Neural cell (in vitro differentiated cells): ENCODE measurements at places on chromosomes 12 and 14. TPM values are rescaled to one million over a fixed set of nuclear protein-coding genes. Genes with fewer than 3 reads are reported as not detected.

RERG gene
- polyA plus RNA-seq = 0.70 and 0.87 TPM in 2 replicates

TGM1 gene
- polyA plus RNA-seq = 3.6 and 7.5 TPM in 2 replicates

KRT3 gene
- not detected in 2 replicates for polyA plus RNA-seq

CACNA2D4 gene
- not detected in 2 replicates for polyA plus RNA-seq

SMCO2 gene
- polyA plus RNA-seq = 2.4 TPM in 1 of 2 replicates, not detected in the other

HOXC9 gene
- polyA plus RNA-seq = not detected in 2 replicates

ERC1 gene
- polyA plus RNA-seq = 7.1 and 10.7 TPM in 2 replicates
